ENCODE measurements at places on chromosomes 7 and 10.
A peak's percentile ranks its signal among the peaks of the same experiment; 100 is the strongest.

GRCh38 chr10:47027784-47028260, 116.6 kb downstream of the PTPN20 start:
- no peak for DNase-seq

GRCh38 chr10:106395041-106395749, 769.3 kb downstream of the SORCS1 start:
- no peak for DNase-seq

DNA sequence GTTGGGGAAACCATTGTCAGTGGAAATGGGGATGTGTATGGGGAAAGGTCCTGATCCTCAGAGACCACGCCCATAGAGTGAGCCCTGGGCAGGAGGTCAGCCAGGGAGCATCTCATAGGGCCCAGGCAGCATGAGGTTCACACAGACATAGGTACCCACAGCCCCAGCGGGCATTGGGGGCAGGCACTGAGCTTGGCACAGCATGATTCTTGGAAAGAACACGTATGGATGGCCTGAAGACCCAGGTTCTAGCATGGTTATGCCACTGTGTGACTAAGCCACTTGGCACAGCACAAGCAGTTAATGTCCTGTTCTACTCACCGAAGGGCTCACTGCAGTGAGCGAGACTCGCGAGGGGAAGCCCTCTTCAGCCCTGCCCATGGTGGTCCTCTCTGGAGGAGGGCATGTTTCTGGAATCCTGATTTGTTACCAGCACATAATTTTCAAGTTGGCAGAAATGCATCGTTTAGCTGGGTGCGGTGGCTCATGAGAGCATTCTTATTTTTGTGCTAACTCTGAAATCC, 125.2 kb downstream of the UBE2H start:
- no peak for DNase-seq

DNA sequence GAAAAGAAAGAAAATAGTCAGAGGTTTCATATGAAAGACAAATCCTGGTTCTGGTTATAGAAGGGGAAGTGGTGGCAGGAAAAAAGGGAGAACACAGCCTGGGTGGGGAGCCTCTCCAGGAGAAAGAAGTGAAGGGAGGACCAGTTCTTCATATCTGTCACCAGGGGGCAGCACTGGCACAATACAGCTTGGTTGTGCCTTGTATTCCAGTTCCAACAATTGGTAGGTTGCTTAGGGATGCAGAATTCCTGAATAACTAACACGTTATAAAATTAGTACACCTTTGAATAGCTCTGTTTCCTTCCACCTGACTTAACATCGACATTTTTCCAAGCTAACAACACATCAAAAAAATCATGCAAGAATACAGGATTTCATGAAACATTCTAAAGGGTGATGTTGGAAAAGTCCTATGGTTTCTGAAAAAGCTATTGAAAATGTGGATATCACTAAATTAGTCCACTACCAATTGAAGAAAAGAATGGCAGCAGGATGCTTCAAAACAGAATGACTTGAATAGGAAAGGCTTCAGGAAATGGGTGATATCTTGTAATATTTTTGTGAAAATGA, 52.9 kb downstream of the CYP26A1 start:
- DNase-seq = peak; percentile 11

GRCh38 chr10:43691485-43691884, 42.8 kb upstream of the ZNF32 start:
- no peak for DNase-seq

DNA sequence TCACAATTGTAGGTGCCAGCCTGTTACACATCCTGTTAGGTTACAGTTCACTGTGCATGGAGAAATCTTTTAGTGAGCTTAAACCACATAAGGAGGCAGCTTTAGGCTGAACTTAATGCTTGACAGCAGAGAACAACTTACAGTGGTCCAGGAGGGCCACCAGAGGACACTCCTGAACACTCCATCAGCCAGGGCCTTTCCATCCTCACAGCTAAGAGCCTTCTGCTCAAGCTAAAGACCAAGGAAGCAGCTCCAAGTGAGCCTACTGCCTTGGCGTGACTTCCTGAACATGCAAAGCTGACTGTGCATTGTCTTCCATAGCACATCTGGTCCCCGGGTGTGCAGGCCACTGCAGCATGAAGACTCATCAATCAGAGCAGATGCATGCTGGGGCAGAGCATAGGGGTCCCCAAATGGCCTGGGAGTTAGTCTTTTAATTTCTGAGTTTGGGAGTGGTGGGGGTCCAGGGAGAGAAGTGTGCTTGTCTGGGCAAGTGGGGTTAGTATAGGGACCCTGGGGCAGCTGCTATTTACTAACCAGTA, 105.0 kb downstream of the ZNF248 start:
- DNase-seq = no peak

DNA sequence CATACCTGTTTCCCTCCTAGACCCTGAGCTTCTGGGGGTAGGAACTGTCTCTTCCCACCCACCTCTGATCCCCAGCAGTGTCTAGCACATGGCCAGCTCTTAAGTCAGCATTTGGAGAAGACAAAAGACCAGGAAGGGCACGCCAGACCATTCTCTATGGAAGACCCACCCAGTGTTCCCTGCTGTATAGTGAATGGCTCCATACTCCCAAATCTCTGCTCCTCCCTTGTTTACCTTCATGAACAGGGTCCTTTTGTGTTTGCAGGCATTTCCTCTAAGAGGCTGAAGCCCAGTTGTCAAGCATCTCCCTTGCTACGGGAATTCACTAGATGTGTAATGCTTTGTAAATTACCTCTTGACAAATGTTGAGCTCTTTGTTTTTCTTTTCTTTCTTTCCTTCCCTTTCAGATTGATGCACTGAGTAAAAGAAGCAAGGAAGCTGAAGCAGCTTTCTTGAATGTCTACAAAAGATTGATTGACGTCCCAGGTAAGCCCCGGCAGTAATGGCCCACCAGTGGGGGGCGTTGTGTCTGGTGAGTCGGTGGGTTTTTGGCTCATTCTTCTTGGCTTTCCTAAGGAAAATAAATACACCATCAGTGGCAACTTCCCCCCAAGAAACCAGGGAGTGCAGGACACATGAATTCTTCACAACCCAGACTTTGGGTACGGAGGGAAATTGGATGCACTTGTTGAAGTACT, 216.6 kb upstream of the SH2B2 start:
- DNase-seq = no peak

DNA sequence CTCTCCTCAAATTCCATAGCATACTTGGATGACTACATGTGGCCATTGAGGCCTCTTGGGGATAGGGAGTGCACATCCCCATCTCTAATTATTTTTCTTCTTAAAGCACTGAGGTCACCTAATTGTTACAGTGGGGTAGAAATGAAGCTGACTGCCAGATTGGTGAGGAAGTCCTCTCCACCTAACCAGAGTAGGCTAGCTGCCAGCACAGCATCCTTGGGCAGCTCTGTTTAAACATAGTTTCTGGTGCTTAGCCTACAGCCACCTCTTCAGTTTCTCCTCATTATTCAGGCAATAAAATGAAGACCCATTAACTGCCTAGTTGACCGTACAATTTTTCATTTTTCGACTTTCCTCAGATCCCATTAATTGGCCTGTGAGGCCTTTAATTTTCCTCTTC, 104.6 kb downstream of the MLLT10 start:
- DNase-seq = no peak

- peak; percentile 29 for DNase-seq
These were observed 312.5 kb downstream of the SUGCT start for GRCh38 chr7:40447345-40447744.

DNA sequence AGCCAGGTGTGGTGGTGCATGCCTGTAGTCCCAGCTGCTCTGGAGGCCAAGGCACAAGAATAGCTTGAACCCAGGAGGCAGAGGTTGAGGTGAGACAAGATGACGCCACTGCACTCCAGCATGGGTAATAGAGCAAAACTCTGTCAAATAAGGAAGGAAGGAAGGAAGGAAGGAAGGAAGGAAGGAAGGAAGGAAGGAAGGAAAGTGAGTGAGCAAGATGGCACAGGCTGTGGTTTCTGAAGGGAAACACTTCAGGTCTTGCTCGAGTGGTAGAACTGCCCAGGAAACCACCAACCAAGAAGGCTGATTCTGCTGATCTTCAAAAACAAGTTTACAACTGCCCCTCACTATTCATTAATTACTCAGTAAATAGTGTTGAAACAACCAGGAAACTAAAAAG, 45.2 kb downstream of the EZH2 start:
- DNase-seq = no peak

DNA sequence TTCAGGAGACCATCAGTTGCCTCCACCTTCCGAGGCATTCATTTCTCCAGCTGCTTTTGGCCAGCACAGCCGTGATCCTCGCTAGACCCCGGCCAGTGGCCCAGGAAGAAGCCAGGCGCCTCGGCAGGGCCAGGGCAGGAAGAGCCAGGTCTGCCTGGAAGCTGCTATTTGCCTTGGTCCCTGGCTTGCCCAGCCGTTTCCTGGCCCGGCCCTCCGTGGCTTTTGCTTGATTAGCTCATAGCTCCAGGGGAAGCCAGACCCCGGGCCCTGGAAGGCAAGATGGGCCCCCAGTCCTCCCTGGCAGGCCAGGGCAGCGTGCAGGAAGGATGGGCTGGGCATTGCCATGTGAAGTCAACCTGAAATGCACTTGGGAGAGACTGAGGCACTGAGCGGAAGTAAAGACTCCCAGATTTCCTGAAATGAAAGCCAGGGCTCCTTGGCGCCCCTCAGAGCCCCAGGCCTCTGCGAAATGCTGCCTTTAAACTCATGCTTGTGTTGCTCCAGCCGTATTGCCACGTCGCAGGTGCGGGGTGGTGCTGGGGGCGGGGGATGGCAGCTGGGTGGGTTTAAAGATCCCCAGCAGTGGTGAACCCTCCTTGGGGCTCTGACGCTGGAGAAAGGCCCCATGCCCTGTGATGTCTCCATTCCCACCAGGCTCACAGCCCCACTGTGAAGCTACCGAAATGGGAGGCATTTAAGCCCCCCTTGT, 160.6 kb downstream of the GRK5 start:
- DNase-seq = no peak

DNA sequence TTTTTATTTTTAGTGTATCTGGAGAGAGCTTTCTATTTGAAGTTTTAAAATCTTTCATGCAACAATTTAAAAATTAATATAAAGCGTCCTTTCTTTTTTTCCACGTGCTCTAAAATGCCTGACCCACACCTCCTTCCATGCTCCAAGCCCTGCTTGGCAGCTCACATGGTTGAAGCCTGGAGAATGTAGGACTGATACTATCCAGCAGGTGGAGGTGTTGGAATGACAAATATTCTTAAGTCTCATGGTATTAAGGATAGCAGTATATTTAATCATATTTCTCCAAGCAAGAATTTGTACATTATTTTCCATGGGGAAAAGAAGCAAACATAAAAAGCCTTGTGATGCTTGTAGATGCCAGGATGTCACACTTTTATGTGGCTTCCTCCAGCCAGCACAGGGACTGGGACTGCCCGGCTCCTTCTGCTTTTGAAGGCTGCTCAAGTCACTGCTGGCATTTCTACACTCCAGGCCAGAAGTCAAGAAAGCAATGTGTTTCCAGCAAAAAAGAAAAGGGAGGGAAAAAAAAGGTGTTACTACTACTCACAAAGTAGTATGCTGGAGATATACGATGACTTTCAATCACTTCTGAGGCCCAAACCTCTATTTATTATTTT, 49.7 kb downstream of the BZW2 start:
- DNase-seq = peak; percentile 82

DNA sequence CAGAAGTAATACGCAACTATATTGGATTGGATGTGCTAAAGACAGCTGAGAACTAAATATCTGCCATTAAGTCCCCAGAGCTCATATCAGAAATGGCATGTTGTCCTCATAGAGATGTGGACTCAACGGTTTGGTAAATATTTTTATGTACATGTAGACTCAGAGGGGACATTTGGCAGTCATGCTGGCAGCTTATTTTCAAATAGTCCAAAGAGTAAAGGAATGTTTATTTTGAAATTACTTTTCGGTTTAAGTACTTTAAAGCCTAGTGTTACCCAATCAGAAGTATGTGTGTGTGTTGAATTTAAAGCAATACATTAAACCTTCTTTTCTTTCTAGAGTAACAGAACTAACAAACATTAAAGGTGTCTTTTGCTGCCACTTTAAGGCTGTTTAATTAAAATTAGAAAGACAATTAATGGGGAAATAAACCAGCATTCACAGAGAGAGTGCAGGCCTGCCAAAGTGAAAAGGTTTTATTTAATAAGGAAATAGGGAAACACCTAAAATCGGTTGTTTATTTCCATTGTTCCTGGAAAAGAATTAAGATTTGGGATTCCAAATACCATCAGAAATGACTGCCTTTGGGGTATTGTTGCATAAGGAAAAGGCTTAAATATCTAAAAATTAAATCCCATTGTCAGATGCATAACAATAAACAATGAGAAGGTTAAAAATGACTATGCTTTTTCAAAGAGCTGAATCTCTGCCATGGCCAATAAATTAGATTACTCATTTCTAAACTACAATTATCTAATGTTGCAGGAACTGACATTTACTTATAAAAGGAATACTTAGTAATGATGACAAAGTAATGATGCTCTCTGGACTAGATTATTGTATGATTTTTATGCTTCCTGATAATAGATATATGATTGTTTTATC, 113.4 kb upstream of the AHR start:
- DNase-seq = no peak

DNA sequence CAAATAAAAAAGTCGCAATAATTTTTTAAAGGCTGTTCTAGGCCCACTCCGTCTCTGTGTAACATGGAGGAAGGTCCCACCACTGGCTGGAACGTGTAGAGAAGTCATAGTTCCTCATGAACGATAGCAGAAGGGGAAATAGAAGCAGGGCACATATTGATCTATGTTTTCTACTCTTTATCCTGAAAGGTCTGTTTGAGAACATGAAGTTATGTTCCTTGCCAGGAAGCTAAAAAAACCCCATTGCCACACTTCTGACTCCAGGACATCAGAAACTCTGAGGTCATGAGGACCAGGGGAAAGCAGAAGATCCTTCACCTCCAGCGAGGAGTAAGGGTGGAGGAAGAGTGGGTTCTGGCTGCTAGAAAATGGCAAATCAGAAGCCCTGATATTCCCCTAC, 10.8 kb downstream of the ANKRD22 start:
- no peak for DNase-seq

- peak; percentile 65 for DNase-seq
These were observed 387.5 kb downstream of the CCSER2 start for GRCh38 chr10:84715911-84716310.

GRCh38 chr10:114933588-114933987, 4.4 kb upstream of the TRUB1 start:
- DNase-seq = no peak

- DNase-seq = no peak
These were observed 312.2 kb downstream of the GALNT17 start for GRCh38 chr7:71444130-71444529.

- DNase-seq = no peak
These were observed 178.1 kb upstream of the GRB10 start for GRCh38 chr7:50960621-50961310.
